ENCODE measurements at places on chromosomes 13 and 19. TPM values are rescaled to one million over a fixed set of nuclear protein-coding genes. Genes with fewer than 3 reads are reported as not detected.

GRCh38 chr19:20367811-20368294, 197.7 kb downstream of the ZNF737 start:
- DNase-seq, result peak; percentile 2

GRCh38 chr19:35975608-35976214, 19.3 kb upstream of the SDHAF1 start:
- no peak for DNase-seq

DNA sequence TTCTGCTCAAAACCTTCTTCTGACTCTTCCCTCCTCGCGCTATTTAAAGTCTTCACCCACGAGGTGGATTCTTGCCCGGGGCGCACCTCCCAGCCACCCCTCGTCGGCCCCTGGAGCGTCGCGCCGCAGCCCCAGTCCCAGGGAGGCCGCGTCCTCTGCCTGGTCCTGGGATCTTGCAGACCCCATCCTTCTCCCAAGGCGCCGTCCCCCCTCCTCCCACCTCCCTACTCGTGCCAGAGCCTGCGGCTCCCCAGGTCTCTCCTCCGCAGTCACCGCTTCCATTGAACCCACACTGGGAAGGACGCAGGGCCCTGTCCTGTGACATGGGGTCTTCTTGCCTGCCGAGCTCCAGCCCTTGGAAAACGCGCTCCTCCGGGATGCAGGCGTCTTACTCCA, 486 bp downstream of the ZNF808 start:
- DNase-seq, result no peak

DNA sequence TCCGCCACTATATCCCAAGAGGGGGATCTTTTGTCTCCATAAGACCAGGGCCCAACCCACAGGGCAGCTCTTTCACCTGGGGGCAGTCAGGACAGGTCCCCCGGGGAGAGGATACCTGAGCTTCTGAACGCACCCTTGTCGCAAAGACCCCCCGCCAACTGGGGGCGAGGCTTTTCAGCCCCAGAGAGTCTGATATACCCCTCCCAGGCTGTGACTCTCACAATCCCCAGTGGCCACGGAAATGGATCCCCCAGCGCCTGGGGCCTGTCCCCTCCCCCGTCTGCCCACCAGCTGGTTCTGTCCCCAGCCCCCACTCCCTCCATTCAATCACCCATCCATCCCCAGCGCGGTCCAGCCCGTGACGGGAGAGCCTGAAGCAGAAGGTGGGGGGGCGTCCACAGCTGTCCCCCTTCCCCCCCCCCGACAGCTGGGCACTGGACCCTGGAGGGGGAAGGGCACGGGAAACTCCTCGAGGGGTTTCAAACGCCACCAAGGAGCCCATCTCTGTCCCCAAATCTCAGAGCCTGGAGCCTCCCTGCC, 823 bp downstream of the DOCK6 start:
- no peak for DNase-seq

DNA sequence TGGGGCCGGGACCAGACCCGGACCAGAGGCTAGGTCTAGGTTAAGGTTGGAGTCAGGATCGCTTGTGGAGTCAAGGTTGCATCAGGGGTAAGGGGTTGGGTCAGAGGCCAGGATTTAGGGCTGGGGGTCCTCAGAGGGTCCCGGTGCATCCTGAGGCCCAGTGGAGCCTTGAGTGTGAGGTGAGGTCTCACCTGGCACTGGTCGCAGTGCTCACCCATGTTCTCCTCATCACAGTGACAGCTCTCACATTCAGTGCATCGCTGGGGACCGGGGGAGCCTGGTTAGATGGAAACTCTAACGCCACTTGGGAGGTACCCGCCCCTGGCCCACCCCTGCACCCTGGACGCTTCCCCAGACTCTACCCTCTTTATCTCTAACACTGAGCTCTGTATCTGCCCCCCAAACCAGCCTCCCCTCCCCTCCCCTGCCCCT, 3.1 kb downstream of the HRC start:
- no peak for DNase-seq

GRCh38 chr13:81609335-81609734, 1268.4 kb upstream of the SPRY2 start:
- no peak for DNase-seq

GRCh38 chr13:18212873-18213272, 968.8 kb downstream of the TUBA3C start:
- DNase-seq, result no peak

- no peak for DNase-seq
Observed at GRCh38 chr13:52845334-52845761, 3.1 kb downstream of the PCDH8 start.

GRCh38 chr13:44084146-44084545, 204.4 kb downstream of the LACC1 start:
- no peak for DNase-seq

DNA sequence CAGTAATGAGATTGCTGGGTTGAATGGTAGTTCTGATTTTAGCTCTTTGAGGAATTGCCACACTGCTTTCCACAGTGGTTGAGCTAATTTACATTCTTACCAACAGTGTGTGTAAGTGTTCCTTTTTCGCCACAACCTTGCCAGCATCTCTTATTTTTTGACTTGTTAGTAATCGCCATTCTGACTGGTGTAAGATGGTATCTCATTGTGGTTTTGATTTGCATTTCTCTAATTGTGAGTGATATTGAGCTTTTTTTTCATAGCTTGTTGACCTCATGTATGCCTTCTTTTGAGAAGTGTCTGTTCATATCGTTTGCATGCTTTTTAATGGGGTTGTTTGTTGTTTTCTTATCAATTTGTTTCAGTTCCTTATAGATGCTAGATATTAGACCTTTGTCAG, 245.0 kb downstream of the MTUS2 start:
- DNase-seq, result no peak

DNA sequence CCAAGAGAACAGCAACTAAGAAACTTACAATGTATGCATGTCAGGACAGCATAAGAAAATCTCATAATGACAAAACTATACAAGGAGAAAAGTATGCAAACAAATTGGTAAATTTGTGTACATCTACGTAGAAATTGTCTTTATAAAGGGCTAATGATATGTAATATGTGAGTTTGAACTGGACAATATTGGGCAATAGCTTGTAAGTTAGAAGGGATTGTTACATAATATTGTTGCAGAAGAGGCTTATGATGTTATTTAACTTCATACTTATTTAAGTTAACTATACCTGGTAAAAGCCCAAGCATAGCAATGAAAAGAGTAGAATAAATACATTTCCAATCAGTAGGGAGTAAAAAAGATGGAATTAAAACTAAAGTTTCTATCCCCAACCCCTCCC, 134.0 kb downstream of the MAB21L1 start:
- DNase-seq, result no peak

- no peak for DNase-seq
Observed at GRCh38 chr19:54023191-54023590, 31.8 kb downstream of the CACNG6 start.

DNA sequence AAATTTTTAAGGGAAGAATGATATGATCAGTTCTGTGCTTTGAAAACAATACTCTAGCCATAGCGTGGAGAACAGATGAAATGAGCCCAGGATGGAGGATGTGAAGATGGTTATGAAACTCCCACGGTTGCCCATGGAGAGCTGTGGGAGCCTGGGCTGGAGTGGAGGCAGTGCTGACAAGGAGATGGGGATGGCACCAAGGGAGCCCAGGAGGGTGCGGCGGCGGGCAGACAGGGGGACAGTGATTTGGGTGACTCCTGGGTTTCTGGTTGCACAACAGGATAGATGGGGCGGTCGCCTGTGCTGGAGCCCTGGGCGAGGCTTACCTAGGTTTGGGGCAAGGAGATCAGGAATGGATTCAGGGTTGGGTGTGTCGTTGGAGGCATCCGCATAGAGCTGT, 15.9 kb downstream of the ARHGEF7 start:
- DNase-seq, result no peak

DNA sequence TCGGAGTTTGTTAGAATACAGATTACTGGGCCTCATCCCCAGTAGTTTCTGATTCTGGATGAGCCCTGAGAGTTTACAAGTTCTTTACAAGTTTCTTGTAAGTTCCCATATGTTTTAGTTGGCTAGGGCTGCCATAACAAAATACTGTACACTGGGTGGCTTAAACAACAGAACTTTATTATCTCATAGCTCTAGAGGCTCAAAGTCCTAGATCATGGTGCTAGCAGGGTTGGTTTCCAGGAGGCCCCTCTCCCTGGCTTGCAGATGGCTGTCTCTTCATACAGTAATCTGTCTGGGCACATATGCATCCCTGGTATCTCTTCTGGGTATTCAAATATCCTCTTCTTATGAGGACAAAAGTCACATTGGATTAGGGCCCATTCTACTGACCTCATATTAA, 167.2 kb downstream of the KLF5 start:
- no peak for DNase-seq

GRCh38 chr13:67806796-67807195, 576.7 kb upstream of the PCDH9 start:
- no peak for DNase-seq

DNA sequence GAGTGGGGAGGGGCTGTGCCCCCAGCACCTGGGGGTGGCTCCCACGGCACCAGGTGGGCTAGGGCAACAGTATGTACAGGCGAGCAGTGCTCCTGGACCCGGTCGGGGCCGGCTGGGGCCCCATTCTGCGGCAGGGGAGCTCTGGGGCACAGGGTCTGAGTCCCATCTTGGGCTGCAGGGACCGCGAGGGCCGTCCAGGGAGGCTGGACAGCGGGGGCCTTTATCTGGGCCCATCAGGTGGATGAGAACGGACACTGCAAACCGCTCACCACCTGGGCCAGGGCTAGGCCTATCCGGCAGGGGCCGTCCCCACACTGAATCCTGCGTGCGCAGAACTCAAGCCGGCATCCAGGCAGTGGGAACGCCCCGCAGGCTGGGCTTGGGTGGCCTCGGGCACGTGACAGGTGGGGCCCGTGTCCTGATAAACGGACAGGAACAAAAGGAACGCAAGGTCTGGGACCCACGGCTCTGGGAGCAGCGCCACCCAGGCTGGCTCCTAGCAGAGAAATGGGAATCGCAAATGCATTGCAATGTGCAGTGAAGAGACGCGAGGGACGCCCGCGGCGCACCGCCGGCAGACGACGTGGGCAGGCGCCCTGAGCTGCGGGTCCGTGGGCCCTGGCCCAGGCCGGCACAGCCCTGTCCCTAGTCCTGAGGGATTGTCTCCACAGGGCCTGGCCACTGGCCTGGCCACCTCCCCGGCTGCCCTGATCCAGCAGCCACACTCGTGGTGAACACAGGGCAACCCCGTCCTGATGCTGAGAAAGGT, 29.7 kb downstream of the BTBD2 start:
- no peak for DNase-seq

Gene GNG14
- total RNA-seq, result not detected

Gene NXNL1
- not detected for total RNA-seq

Gene OR7A5
- total RNA-seq, result not detected

Measured in frontal cortex (tissue), 4 donors.